GM19239 (cell line): ENCODE measurements at places on chromosomes 11 and 22.

- no peak for DNase-seq
Measured at GRCh38 chr11:134585666-134586610, 173.9 kb upstream of the B3GAT1 start.

- DNase-seq, result no peak
Measured at GRCh38 chr11:127225619-127226018, 225.0 kb upstream of the KIRREL3 start.

- no peak for DNase-seq
Measured at GRCh38 chr22:20615021-20615420, 107.6 kb downstream of the MED15 start.

GRCh38 chr11:116311206-116311605 lies 461.6 kb downstream of the BUD13 start:
- no peak for DNase-seq

DNA sequence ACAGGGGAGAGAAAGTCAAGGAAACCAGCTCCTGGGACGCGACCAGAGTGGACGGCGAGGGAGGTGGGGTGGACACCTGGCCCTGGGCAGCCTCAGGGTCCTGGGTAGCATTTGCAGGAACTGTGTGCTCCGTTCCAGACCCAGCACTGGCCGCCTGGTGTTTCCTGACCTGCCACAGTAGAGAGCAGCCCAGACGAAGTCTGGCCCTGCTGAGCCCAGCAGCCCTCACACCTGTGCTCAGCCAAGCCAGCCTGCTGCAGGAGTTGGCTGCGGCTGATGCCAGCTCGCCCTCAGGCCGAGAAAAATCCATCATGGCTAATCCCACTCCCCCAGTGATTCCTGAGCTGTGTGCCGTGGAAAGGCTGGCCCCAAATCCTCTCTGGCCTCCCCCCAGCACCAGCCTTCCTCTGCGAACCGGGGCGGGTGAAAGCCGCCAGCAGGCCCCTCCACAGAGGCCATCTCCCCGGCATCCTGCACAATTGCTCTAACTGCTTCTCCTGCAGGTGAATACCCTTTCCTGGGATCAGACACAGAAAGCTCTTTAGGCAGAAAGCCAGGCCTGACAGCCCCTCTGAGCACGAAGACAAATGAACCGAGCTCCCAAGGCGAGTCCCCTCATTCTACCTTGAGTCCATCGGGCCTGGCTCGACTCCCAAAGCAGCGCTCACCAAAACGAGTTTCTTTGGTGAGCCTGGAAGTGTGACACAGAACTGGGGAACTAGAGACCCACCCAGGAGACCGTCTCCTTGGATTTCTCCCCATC lies 88.6 kb downstream of the RTL6 start:
- DNase-seq, result no peak

- DNase-seq, result no peak
Measured at GRCh38 chr11:117381481-117382387, 54.1 kb downstream of the CEP164 start.

DNA sequence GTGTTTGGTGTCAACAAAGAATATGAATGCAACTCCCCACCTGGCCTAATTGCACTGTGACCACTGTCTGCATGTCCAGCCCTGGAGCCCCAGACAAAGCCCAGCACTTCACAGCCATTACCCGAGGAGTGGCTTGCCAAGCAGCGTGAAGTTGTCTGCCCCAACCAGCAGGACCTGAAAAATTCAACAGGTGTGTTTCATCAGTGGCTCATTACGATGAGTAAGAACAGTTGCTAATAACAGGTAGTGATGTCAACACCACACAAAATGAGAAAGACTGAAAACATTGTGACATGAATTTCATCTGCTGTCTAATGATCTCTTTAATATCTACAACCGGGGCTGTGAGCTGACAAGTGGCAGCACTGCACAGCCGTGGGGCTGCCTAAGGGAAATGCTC lies 10.3 kb downstream of the MRPL21 start:
- DNase-seq, result no peak

DNA sequence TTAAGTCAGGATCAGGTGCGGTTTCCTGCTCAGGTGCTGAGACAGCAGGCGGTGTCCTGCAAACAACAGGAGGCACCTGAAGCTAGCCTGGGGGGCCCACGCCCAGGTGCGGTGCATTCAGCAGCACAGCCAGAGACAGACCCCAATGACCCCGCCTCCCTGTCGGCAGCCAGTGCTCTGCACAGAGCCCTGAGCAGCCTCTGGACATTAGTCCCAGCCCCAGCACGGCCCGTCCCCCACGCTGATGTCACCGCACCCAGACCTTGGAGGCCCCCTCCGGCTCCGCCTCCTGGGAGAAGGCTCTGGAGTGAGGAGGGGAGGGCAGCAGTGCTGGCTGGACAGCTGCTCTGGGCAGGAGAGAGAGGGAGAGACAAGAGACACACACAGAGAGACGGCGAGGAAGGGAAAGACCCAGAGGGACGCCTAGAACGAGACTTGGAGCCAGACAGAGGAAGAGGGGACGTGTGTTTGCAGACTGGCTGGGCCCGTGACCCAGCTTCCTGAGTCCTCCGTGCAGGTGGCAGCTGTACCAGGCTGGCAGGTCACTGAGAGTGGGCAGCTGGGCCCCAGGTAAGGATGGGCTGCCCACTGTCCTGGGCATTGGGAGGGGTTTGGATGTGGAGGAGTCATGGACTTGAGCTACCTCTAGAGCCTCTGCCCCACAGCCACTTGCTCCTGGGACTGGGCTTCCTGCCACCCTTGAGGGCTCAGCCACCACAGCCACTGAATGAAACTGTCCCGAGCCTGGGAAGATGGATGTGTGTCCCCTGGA lies at the start of gene MYO7A:
Gene MYO7A (plus strand): TSS at position 327 of the 772 bp plus-strand sequence. CDS start 2,389 bp downstream, outside the sequence.
- DNase-seq, result no peak

GRCh38 chr11:117876341-117877119 lies at the start of gene FXYD6:
Gene FXYD6 (minus strand): TSS chr11:117876658. CDS start chr11:117842776, 33,882 bp downstream.
- no peak for DNase-seq

DNA sequence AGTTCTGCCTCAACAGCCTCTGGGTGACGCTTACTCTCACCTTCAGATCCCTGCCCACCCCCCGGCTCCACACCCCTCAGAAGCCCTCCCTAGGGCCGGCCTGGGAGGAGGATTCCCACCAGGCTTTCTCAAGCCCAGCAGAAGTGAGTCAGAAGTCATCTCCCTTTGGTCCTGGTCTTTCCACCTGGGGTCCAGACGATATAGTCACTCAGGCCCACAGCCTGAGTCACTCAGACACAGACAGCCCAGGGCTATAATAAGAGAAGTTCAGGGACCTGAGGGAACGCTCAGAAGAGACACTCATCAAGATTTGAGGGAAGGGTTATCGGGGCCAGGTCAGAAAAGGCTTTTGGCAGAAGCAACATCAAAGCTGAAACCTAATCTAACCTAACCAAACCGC lies 127.1 kb downstream of the SPATA19 start:
- DNase-seq, result no peak

- peak; percentile 40 for DNase-seq
Measured at GRCh38 chr11:14537134-14537599, 17.0 kb upstream of the PSMA1 start.

GRCh38 chr11:44313761-44314489 lies 4.0 kb upstream of the ALX4 start:
- DNase-seq, result no peak

GRCh38 chr22:49062155-49062801 lies 765.4 kb downstream of the BRD1 start:
- DNase-seq, result no peak

DNA sequence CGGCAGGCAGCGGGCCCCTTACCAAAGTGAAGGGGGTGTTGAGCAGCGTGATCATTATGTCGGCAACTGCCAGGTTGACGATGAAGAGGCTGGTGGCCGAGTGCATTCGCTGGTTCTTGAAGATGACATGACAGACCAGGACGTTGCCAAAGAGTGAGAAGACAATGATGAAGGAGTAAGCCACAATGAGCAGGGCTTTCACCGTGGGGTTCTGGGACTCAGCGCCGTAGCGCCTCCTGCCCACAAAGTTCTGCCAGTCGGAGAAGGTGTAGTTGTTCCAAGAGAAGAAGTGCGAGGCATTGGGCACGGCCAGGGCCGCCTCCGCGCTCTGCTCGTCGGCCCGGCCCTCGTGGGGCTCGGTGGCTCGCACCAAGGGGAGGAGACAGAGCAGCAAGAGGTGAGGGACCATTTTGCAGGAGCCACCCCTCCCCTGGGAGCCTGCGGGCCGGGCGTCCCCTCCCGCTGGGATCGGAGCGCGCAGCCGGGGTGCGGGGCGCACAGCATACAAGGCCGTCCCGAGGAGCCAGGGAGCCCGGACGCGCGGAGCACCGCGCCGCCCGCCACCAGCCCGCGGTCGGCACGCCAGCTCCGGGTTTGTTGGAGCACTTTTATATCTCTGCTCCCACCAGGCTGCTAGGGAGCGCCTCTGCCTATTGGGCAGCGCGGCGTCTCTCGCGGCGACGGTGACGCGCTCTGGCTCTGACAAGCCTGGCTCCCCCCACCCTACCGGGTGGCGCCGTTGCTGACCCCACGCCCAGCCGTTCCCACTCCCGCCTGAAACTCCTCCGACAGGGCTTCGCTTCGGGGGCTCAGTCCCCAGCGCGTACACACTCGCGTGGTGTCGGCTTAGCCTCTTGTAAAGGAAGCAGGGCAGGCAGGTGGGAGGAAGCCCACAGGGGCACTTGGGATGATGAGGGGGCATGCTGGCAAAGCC lies at the start of gene GPR83:
Gene GPR83 (minus strand): TSS at position 581 of the 934 bp plus-strand sequence. CDS start 172 bp downstream, at position 409.
- no peak for DNase-seq

GRCh38 chr11:86208572-86208971 lies 36.0 kb upstream of the EED start:
- DNase-seq, result no peak

- peak; percentile 93 for DNase-seq
Measured at GRCh38 chr11:1852877-1853276, at the start of gene LSP1. Gene LSP1 (plus strand): TSS chr11:1853084. CDS start chr11:1853145, 61 bp downstream.

- DNase-seq, result no peak
Measured at GRCh38 chr11:91981995-91982394, 242.6 kb upstream of the FAT3 start.

- DNase-seq, result no peak
Measured at GRCh38 chr22:17434856-17435255, 65.6 kb downstream of the CECR2 start.

GRCh38 chr22:43520632-43521039 lies 108.8 kb downstream of the MPPED1 start:
- no peak for DNase-seq

- DNase-seq, result no peak
Measured at GRCh38 chr11:19441752-19442553, 201.2 kb upstream of the E2F8 start.

GRCh38 chr11:68261749-68262543 lies 9.8 kb downstream of the C11orf24 start:
- DNase-seq, result no peak

DNA sequence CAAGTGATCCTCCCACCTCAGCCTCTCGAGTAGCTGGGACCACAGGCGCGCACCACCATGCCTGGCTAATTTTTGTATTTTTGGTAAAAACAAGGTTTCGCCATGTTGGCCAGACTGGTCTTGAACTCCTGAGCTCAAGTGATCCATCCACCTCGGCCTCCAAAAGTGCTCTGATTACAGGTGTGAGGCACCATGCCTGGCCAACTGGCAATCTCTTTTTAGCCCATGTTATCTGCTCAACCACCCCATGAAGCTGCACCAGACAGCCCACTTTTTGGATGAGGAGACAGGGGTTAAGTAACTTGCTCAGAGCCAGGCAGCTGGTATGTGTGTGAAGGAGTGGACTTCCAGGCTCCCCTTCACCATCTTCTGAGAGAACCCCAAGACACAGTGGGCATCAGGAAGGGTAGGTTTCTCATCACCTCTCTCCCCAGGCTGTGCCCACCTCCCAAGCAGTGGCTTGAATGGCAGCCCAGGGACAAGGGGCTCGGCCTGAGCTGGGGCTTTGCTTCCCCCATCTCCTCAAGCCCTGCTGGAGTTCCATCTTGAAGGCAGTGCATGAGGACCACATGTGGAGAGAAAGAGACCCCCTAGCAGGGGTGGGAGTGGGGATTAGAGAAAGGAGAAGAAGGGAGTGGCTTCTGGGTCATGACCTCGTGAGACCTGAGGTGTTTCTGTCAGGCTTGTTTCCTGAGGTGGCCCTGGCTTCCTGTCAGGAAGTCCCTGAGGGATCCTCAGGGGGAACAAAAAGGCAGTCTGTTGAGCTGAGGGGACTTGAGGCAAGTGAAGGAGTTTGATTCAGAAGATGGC lies 87.5 kb upstream of the PARVA start:
- no peak for DNase-seq

GRCh38 chr11:78213526-78214330 lies 25.0 kb downstream of the USP35 start:
- no peak for DNase-seq

DNA sequence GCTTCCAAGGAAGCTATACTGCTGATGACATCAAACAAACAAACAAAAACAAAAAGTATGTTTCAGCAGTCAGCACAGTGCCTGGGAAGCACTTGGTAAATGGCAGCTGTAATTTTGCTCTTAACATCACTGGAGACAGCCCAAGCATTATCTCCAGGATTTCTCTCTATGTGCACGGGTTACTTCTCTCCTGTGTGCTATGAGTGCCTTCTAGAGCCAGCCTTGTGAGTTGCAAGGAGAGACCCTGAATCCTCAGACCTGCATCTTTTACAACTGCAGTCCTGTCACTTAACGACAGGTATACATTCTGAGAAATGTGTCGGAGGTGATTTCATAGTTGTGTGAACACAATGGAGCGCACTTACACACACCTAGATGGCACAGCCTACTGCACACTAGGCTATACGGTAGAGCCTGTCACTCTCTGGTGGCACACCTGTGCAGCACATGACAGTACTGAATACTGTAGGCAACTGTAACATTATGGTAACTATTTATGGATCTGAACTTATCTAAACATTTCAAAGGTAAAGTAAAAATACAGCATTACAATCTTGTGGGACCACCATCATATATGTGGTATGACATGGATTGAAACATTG lies 662.5 kb upstream of the B3GAT1 start:
- no peak for DNase-seq

GRCh38 chr11:121964591-121964990 lies 151.4 kb downstream of the BLID start:
- DNase-seq, result no peak

DNA sequence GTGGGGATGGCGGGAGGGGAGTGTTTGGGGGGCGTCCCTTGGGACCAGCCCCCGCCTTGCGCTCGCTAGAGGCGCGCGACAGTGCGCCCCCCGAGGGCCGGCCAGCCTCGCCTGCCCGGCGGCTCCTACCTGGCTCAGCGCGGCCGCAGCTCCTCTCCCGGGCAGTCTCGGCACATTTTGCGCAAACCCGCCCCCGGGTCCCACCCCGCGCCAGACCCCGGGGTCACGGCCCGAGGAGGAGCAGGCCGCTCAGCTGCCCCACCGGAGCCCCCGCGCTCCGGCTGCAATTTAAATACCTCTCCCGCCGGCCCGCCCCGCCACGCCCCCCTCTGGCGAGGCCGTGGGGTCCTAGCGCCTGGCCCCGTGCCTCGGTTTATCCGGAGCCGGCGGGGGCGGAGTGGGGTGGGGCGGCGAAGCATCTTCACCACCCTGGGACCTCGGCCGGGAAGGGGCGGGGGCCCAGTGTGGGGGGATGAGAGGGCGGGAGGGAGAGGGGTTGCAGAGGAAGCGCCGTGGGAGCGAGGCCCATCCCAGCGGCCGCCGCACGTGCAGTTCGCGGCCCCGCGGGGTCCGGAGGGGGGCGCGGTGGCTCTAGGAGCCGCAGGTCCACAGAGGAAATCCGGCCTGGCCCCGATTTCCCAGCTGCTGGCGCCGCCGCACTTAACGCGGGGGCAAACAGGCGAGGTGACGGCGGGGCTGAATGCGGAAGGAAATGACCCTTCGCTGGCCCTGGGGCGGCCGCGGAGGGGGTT lies at the start of gene LRRC32:
Gene LRRC32 (minus strand): TSS at position 263 of the 752 bp plus-strand sequence. CDS start 4,793 bp downstream, outside the sequence.
- no peak for DNase-seq

GRCh38 chr11:45285930-45286632 lies at the start of gene SYT13:
Gene SYT13 (minus strand): TSS chr11:45286341. CDS start chr11:45286207, 134 bp downstream.
- DNase-seq, result no peak

- DNase-seq, result no peak
Measured at GRCh38 chr22:25888399-25889054, 146.5 kb downstream of the MYO18B start.

- DNase-seq, result no peak
Measured at GRCh38 chr11:95571718-95572260, 217.8 kb downstream of the FAM76B start.
